ENCODE measurements at places on chromosomes 5 and 9.

DNA sequence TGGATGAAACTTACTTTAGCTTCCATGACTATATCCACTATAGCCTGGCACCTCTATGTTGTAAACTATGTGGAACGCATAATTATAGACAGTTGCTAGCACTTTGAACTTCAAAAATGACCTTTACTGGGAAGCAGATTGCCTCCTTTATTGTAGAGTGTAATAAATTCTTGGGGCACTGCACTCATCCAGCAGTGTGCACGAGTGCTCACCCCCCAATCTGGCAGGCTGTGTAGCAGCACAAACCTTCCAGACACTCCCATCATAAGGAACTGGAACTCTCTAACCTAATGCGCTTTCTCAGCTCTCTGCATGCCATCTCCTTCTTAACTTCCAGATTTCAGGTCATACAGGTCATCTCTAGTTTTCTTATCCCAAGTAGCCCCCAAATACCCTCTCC is 1.5 kb upstream of the PDE6A start:
- DNase-seq, result no peak

- DNase-seq, result no peak
Observed at GRCh38 chr9:72351538-72352453, 13.2 kb downstream of the ZFAND5 start.

- no peak for DNase-seq
Observed at GRCh38 chr5:58259685-58260152, 200.2 kb downstream of the PLK2 start.

DNA sequence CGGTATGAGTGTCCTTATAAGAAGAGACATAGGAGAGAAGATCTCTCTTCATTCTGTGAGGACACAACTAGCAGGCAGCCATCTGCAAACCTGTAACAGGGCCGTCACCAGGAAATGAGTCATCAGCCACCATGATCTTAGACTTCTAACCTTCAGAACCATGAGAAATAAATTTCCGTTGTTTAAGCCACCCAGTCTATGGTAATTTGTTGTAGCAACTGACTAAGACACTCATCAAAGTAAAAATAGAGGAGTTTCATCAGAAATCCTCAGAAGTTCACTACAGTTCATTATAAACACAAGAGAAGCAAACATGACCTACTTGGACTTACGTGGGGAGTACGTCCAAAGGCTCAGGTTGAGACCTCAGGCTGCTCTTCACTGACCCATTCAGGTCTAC is 357.7 kb downstream of the SEMA5A start:
- DNase-seq, result no peak

- DNase-seq, result no peak
Observed at GRCh38 chr5:41524174-41524573, 13.8 kb upstream of the PLCXD3 start.

- DNase-seq, result peak; percentile 57
Observed at GRCh38 chr5:64144425-64145215, 21.0 kb upstream of the RNF180 start.

DNA sequence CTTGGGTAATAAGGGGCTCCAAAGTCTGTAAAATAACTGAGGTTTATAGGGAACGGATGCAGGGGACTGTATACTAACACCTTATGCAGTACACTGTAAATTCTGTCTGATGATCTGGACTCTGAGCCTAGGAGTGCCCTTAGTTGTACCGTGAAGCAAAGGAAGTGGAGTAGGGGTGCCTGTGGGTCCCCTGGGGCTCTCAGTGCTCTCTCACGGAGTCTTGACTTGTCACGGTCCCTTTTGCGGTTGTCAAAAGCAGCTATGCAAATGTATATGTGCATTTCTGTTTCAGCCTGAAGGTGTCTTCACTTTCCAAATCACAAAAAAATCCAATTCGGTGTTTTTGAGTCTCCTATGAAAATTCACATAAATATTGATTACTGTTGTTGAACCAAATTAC is 17.8 kb downstream of the DMRT1 start:
- no peak for DNase-seq

- DNase-seq, result no peak
Observed at GRCh38 chr5:1294206-1294834, 548 bp downstream of the TERT start.

- DNase-seq, result no peak
Observed at GRCh38 chr9:107740088-107740980, 250.8 kb upstream of the KLF4 start.

DNA sequence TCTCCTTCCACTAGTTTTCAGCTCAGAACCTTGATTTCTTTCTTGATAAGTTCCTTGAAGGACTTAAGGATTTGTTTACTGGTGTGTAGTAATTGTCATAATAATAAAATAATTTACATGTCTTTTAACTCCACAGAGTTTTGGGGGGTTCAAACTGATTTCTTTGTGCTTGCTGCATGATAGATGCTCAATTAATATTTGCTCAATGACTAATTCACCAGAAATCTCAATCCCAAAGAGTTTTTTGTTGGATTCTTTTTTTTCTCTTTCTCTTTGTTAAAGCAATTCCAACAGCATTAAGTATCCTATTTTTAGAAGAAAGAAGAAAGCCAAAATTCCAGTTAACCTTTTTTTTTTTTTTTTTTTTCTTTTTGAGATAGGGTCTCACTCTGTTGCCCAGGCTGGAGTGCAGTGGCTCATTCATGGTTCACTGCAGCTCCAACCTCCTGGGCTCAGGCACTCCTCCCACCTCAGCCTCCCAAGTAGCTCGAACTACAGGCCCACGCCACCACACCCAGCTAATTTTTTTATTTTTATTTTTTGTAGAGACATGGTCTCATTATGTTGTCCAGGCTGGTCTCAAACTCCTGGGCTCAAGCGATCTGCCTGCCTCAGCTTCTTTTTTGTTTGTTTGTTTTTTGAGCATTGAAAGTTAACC is 10.8 kb downstream of the FAF2 start:
- no peak for DNase-seq

DNA sequence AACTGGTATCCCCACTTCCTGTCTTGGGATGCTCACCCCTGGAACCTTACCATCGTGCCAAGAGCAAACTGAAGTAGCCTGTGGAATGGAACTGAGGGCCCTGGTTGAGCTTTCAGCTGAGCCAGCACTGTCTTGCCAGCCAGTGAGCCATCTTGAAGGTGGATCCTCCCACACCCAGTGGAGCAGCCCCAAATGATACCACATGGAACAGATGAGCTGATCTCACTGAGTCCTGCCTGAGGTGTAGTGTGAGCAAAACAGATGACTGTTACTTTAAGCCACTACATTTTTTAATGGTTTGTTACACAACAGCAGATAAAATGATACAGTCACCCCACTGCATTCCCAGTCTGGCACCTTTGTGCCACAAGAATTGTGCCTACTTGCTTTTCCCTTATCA is 2.2 kb upstream of the PCYOX1L start:
- no peak for DNase-seq

GRCh38 chr5:75148051-75148450 is 88.6 kb downstream of the ANKRD31 start:
- no peak for DNase-seq

GRCh38 chr5:148556835-148557234 is 97.5 kb downstream of the HTR4 start:
- no peak for DNase-seq

DNA sequence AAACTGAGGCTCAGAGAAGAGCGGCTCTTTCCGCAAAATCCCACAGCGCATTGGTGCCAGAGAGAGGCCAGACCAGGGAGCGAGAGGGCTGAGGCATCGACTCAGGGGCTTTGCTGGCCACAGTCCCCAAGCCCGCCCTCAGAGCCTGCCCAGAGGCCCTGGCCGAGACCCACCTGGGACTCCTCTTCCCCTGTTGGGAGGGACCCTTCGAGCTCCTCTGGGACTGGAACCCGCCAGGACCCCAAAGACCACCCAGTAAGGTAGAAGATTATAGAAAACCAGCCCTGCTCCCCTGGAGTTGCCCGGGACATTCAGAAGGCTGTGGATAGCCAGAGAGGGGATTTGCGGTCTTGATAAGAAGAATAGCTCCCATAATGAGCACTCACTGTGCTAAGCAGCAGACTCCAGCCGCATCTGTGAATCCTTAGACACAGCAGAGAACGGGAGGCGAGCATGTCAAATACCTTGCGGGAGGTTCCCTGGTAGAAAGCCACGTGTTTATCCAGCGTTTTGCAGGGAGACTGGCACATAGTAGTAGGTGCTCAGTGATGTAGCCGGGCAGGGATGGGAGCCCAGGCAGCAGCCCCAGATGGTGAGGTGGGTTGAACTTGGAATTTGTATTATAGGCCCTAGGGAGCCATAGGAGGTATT is 651 bp upstream of the AK1 start:
- DNase-seq, result peak; percentile 80

DNA sequence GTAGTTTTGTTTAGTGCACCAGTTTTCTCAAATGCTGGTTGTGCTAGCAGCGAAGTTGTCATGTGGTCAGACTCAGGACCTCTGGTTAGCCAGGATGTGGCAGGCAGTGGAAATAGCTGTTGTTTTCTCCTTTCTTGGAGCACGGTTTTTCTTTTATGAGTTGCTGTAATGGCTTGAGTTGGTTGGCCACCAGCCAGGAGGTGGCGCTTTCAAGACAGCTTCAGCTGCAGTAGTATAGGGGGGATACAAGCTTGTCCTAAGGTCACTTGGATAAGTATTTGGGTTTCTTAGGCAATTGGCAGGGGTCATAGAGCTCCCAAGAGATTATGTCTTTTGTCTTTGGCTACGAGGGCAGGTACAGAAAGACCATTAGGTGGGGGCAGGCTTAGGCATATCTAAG is 274.2 kb upstream of the TARS1 start:
- no peak for DNase-seq

DNA sequence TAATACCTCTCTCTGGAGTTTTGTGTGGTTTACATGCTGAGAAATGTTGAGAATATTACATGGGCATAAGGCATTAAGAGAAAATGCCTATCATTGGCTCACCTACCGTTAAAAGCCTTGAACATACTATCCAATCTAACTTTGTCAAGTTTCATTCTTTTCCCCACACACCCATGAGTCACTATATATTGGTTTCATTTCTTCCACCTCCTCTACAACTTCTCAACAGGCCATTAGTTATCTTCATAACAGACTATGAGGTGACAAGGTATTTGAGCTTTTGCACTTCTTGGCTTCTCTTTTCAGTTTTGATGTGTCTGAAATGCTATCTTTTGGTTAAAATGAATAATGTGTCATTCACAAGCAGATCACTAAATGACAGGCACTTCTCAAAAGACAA is 288.0 kb downstream of the KCNN2 start:
- no peak for DNase-seq

- no peak for DNase-seq
Observed at GRCh38 chr9:36135741-36136271, 727 bp upstream of the GLIPR2 start.

DNA sequence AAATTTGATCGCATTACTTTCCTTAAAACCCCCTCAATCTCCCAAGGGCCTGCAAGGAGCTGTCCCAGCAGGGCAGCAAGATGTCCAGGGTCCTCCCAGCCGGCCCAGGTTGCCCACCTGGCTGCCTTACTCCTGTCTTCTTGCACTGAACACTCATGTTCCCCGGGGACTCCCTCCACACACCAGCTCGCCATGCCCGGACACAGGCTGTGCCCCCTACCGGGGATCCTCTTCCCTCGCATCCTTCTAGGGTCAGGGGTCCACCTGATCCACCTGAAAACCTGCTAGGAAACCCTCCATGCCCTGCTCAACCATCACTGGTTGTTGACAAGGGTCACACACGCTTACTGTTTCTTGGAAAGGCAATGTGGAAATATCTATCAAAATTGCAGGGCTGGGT is 172.0 kb upstream of the MSX2 start:
- no peak for DNase-seq

DNA sequence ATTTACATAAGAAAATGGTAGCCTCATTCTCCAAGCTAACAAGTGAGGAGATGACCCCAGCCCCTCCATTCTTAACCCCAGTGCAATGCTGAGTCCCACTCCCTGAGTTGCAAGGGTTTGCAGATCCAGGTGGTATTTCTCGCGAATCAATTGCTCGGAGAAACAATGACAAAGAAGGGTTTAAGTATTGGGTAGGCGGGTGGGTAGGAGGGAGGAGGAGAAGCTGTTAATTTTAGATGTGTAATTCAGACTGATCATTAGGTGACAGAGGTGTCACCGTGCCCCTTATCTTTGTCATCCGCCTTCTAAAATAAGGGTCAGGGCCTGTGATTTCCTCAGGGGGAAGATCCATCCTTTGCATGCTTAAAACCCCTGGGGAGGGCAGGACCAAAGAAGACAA is 17.0 kb upstream of the SH3RF2 start:
- DNase-seq, result no peak

DNA sequence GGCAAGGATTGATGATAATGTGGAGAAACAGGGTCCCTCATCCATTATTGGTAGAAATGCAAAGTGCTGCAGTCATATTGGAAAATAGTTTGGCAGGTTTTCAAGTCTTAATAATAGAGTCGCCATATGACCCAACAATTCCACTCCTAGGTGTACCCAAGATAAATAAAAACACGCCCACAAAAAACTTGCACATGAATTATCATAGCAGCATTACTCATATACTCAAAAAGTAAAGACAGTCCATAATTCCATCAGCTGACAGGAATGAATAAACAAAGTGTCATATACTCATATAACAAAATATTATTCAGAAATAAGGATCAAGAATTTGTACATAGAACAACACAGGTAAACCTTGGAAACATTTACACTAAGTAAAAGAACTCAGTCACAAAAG is 242.9 kb upstream of the FTMT start:
- no peak for DNase-seq

- DNase-seq, result no peak
Observed at GRCh38 chr5:130290219-130290618, 386.0 kb downstream of the CHSY3 start.

GRCh38 chr9:127154003-127154389 is 31.6 kb upstream of the ANGPTL2 start:
- DNase-seq, result no peak

DNA sequence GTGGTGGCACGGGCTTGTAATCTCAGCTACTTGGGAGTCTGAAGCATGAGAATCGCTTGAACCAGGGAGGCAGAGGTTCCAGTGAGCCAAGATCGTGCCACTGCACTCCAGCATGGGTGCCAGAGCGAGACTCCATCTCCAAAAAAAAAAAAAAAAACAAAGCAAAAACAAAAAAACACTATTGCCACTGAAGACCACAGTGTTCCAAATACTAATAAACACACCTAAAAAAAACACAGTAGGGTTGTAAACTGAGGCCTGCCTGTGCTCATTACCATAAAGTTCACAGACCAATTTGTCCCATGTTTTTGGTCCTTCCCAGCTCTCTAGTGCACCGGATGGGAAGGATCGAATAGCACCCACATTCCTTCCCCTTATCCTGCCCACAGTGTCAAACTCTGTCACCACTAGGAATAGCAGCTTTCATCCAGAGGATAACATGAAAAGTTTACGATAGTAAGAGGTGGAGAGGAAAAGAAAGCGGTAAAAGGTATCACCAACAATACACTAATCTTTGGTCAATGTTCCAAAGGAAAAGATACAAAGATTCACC is 49.2 kb downstream of the MYO10 start:
- DNase-seq, result no peak

- DNase-seq, result no peak
Observed at GRCh38 chr5:15746833-15747232, 246.9 kb downstream of the FBXL7 start.

- DNase-seq, result peak; percentile 5
Observed at GRCh38 chr5:2143646-2144353, 261.1 kb upstream of the IRX4 start.

DNA sequence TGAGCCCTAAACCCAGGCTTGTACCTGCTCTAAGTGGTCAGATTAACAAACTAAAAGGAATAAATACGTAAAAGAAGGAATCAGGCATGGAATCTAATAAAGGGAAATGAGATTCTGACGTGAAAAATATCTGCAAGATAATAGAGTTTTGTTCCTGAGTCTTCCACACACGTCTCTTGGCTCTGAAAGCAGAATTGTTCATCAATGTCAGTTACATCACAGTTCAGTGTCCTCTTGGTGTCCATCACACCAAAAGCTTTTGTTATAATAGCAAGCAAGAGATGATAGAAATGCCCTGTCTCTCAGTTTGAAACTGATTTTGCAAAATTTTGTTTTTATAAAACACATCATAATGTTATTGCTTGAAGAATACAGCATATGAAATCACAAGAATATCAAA is 34.7 kb upstream of the NMUR2 start:
- no peak for DNase-seq

Measured in posterior cingulate gyrus (tissue), 11 donors.